ELF-1 (cell line): ENCODE measurements at places on chromosomes 7 and 10.
A peak's percentile ranks its signal among the peaks of the same experiment; 100 is the strongest.

GRCh38 chr7:115831371-115831770, 199.2 kb downstream of the TFEC start:
- no peak for DNase-seq

- no peak for DNase-seq
Measured at GRCh38 chr10:112756235-112756527, 193.9 kb upstream of the TCF7L2 start.

DNA sequence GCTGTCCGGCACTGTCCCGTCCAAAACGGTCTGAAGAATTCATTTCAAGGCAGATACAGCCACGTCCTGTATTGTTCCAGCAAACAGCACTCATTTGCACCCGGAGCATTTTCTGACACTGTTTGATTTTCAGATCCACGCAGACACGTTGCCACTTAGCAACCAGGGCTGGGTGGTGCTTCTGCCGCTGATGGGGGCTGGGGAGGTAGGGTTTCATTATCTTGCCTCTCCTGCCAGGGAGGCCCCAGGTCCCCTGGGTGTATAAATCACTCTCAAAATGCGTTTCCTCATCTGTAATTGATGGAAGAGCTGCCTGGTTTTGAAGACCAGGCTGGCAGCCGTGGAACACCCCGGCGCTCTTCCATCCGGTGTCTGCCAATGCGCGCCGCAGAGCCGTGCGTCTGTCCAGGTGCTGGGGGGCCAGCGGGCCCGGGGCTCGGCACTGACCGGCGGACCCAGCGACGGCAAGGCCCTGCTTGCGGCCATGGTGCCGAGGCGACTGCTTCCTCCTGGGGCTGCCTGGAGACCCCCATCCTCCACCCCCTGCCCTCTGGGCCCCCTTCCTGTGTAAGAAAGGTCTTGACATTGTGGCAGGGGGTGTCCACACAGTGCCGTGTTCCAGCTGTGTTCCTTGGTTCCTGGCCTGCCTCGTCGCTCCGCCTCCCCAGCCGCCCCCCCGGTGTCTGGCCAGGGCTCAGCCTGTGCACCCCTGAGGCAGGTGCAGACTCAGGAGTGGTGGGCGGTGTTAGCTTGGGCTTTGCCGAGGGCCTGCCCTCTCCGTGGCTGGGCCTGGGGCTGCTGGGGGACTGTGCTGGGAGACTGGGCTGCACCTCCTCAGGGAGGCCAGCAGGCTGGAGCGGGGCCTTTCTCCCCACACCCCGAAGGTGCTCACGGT, 16.6 kb downstream of the ADGRA1 start:
- no peak for DNase-seq

GRCh38 chr7:73830681-73831583, at the start of gene CLDN4:
Gene CLDN4 (plus strand): TSS chr7:73830996. CDS start chr7:73831202, 206 bp downstream.
- DNase-seq = peak; percentile 95
